IMR-90 (cell line): ENCODE measurements at places on chromosomes 1 and 21. TPM values are rescaled to one million over a fixed set of nuclear protein-coding genes. Genes with fewer than 3 reads are reported as not detected.

Gene PRELP
- under 0.01 TPM in 1 of 2 replicates, not detected in the other for total RNA-seq

Gene TMEM54
- total RNA-seq = 25.5 and 33.1 TPM in 2 replicates

Gene TMEM269
- not detected in 2 replicates for total RNA-seq

Gene TCHH
- total RNA-seq = not detected in 2 replicates

Gene GUCA2B
- total RNA-seq = not detected in 2 replicates

Gene CAPN8
- total RNA-seq = not detected in 2 replicates

Gene CNIH3
- total RNA-seq = 2.0 and 3.1 TPM in 2 replicates

Gene DCDC2B
- not detected in 2 replicates for total RNA-seq

Gene HSPB7
- total RNA-seq = 0.54 and 0.56 TPM in 2 replicates

Gene ATF3
- total RNA-seq = 9.9 and 15.0 TPM in 2 replicates

Gene MATN1
- 0.56 TPM in 1 of 2 replicates, not detected in the other for total RNA-seq

Gene CFHR5
- not detected in 2 replicates for total RNA-seq

Gene CELA3A
- total RNA-seq = not detected in 2 replicates

Gene APCS
- total RNA-seq = not detected in 2 replicates

Gene RHD
- total RNA-seq = 0.28 TPM in 1 of 2 replicates, not detected in the other

Gene B3GALNT2
- 32.8 and 39.4 TPM in 2 replicates for total RNA-seq

Gene DYNLT5
- 0.18 and 0.28 TPM in 2 replicates for total RNA-seq

Gene TFF3
- not detected in 2 replicates for total RNA-seq

Gene KCNJ9
- not detected in 2 replicates for total RNA-seq

Gene AMY1B
- not detected in 2 replicates for total RNA-seq

Gene PLA2G2F
- total RNA-seq = not detected in 2 replicates

Gene ANGPTL3
- not detected in 2 replicates for total RNA-seq

Gene LCE1C
- not detected in 2 replicates for total RNA-seq

Gene UBL4B
- total RNA-seq = not detected in 2 replicates
